Right lobe of liver (tissue), 6 donors: ENCODE measurements at places on chromosomes 11 and 22. TPM values are rescaled to one million over a fixed set of nuclear protein-coding genes. Genes with fewer than 3 reads are reported as not detected.

- DNase-seq = no peak
These were observed 234.8 kb downstream of the CASP12 start for GRCh38 chr11:104663190-104664140.

GRCh38 chr11:17968206-17968605 is 44.6 kb downstream of the SERGEF start:
- DNase-seq = no peak

DNA sequence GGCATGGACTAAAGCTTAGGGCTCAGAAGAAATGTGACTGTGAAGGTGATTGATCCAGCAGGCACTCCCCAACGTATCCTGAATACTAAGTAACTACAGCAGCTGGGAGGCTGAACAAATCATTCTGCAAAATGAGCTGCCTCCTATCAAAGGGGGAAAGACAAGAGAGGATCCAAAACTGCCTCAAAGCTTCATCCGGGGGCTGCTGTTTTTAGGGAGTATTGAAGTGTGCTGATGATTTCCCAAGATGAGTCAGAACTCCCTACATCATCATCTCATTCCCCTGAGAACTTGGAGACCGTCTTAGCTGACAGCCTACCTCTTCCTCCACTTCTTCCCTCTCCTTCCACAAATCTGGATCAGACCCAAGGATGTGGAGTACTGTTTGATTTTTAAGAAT is 108.4 kb upstream of the GRAMD1B start:
- DNase-seq = no peak

GRCh38 chr11:134528453-134528852 is 116.4 kb upstream of the B3GAT1 start:
- no peak for DNase-seq

DNA sequence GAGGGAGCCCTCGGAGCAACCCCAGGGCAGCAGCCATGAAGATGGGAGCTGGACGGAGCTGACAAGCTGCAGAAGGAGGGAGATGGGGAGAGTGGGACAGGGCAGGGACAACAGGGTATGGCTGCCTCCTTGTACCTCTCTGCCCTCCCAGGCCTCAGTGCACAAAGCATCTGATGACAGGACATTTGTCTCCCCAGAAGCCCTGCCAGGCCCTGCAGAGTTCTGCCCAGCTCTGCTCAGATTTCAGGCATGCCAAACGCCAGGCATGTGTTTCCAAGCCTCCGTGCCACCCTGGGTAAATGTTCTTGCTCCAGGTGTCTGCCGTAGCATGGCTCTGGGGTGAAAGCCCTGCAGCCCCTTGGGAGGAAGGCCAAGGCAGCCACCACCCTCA is 1.1 kb upstream of the IFITM10 start:
- no peak for DNase-seq

GRCh38 chr11:102924851-102925380 is 30.6 kb downstream of the MMP13 start:
- no peak for DNase-seq

GRCh38 chr11:31651822-31652221 is 142.3 kb downstream of the ELP4 start:
- no peak for DNase-seq

DNA sequence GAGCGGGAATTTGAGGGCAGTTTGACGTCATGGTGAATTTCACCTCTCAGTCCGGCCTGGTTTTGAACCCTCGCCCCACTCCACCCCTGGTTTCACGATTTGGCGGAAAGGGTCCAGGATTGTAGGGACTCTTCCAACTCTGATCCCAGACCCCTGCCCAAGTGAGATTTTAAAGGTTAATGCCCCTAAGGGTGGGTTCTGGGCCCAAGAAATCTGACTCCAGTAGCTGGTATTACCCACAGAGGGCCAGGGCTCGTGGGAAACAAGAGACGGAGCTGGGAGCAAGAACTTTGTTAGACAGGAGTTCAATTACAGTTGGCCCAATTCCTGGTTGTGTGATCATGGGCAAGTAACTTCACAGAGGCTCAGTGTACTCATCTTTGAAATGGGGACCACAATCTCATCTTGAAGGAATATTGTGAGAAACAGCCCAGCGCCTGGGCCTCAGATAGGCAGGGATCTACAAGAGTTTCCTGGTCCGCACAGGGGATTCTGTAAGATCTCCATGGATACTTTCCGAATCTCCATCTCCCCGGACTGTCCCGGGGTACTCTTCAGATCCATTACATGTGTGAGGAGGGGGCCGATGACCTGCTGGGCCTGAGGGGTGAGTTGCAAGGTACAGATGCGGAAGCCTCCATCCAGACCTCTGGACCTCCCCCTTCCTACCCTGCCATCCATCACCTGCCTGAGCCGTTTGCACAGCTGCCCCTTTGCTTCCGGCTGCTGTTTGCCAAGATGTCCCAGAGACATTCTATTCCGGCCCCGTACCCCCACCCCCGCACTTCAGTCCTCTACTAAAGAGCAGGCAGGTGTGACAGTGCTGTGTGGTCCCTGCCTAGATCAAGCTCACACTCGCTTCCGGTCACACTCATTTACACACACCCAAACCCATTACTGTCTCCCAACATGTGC is 687 bp upstream of the CALCA start:
- no peak for DNase-seq

- no peak for DNase-seq
These were observed 36.7 kb upstream of the AMPD3 start for GRCh38 chr11:10418259-10418949.

DNA sequence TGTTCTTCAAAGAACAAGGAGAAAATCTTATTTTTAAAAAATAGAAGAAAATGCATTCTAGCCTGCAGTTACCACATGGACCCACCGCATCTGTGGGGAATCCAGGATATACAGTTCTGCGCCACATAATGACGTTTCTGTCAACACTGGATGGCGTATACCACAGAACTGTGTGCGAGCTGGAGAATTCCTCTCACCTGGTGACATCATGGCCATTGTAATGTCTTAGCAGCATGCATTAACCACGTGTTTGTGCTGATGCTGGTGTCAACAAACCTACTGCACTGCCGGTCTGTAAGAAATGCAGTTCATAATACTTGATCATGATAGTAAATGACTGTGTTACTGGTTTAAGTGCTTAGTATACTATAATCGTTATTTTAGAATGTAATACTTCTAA is 174.7 kb downstream of the TBC1D22A start:
- no peak for DNase-seq

GRCh38 chr11:120718171-120718570 is 206.6 kb downstream of the GRIK4 start:
- no peak for DNase-seq

- DNase-seq = no peak
These were observed 2093.5 kb downstream of the LRRC4C start for GRCh38 chr11:39365809-39366436.

GRCh38 chr11:118301600-118302195 is 2.8 kb upstream of the CD3E start:
- no peak for DNase-seq

Gene FOSL1
- total RNA-seq = 0.86 TPM

Gene OR52N4
- not detected for total RNA-seq
